ENCODE measurements at places on chromosomes 1 and 21.

GRCh38 chr21:45030682-45031570, 43.5 kb upstream of the ADARB1 start:
- no peak for DNase-seq

DNA sequence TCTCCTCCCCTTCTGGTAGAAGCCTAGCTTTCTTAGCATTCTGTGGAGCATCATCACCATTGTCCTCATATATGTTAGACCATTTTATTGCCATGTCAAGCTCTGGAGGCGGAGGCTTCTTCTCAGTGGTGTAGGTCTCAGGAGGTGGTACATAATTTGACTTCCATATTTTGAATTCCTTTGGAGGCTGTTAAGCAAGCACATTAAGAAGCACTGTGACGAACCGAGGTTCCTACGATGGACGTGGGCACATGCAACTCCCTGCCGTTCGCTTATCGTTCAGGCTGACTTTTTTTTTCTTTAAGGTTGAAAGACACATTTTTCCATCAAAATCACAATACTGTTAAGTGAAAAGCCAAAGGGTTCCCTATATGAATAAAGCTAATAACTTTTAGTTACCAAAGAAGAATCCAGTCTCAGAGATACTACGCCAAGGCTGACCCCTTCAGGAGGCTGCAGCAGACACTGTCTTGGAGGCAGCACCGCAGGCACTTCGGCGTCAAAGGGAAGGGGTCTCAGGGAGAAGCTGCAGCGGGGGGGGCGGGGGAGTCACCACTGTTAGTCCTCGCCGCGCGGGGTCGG, 835 bp downstream of the C1orf52 start:
- no peak for DNase-seq

- no peak for DNase-seq
These were observed 59.6 kb upstream of the CSF3R start for GRCh38 chr1:36542024-36542961.

GRCh38 chr1:235834620-235835019, 32.1 kb downstream of the LYST start:
- DNase-seq, result no peak

DNA sequence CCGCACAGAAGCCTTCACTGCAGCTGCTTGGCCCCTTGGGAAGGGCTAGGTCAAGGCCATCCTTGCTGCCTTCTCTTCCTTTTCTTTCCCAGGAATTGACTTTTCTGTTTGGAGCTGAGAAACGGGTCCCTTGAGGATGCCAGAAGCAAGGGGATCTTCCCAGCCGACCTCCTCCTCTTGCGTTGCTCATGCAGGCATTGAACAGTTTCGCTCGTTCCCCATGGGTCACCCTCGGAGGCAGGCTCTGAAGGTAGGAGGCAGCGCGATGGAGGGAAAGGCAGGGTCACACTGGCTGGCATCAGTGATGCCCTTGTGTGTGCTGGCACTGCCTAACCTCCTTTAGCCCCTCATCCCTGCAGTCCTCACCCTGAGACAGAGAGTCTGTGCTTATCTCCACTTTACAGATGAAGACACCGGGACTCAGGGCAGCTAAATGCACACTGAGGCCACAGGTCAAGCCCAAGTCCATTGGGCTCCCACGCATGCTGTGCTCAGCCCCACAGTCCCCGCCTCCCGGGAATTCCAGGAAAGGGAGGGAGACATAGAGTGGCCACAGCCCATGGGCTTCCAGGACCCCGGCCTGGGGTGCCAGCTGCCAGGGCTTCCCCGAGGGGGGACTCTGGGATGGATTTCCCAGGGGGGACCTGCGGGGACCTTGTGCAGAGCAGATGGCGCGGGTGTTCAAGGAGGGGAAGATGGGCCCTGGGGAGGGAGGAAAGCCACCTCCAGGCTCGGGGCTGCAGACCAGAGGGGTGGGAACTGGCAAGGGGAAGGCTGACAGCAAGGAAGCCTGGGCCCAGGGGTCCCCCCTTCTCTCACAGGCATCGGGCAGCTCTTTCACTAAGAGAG, 90.2 kb downstream of the SPSB1 start:
- no peak for DNase-seq

DNA sequence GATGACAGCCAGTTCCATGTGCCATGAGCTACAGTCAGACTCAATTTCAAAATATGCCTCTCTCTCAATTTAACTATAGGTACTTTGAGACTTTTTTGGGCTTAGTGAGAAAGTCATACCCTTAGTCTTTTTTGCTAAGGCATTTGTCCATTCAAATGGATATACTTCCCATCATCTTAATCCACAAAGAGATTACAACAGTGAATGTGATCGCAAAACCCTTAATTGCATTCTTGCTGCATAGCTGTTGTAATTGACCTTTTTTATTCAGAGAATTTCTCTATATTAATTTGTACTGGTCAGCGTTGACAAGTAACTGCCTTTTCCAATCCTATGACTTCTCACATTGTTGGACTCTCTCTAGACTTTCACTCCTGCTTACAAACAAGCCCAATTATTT, 38.6 kb upstream of the RGS18 start:
- DNase-seq, result no peak

DNA sequence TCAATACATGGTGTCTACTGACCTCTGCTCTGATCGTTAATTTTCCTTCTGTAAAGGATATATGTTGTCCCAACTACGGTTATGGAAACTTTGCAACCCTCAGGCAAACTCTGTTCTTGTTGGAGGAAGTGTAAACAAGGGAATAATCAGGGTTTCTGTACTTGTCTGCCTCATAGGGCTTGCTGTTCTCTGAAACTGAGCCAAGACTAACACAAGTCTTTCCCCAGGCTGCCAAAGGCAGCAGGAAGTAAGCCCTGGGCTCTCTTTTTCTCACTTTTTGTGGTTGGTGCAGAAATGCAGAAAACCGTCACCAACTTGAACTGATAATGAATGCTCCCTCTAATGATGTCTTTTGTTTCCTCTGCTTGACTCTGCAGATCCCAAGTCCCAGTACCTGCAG, 7.6 kb downstream of the CYP4X1 start:
- no peak for DNase-seq

- DNase-seq, result no peak
These were observed 18.6 kb upstream of the MYSM1 start for GRCh38 chr1:58718435-58718834.

DNA sequence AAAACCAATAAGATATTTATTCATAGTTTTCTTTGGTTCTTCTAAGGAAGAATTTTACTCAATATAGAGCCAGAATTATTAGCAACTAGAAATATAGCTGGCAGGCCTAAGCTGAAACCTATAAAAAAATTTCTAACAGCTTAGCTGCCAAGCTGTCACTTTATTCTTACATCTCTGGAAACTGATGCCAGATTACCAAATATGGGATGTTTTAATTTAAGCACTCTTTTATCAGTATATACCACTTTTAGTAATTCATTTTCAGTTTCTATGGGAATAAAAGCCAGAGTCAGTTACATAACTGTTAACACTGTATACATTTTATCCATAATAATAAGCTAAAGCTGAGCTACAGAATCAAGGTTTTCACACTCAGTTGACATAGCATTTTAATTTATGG, 68.7 kb upstream of the MPC2 start:
- no peak for DNase-seq

- no peak for DNase-seq
These were observed 786 bp upstream of the CTSK start for GRCh38 chr1:150808846-150809245.

- DNase-seq, result no peak
These were observed 4.4 kb downstream of the PLEKHO1 start for GRCh38 chr1:150154143-150154542.

DNA sequence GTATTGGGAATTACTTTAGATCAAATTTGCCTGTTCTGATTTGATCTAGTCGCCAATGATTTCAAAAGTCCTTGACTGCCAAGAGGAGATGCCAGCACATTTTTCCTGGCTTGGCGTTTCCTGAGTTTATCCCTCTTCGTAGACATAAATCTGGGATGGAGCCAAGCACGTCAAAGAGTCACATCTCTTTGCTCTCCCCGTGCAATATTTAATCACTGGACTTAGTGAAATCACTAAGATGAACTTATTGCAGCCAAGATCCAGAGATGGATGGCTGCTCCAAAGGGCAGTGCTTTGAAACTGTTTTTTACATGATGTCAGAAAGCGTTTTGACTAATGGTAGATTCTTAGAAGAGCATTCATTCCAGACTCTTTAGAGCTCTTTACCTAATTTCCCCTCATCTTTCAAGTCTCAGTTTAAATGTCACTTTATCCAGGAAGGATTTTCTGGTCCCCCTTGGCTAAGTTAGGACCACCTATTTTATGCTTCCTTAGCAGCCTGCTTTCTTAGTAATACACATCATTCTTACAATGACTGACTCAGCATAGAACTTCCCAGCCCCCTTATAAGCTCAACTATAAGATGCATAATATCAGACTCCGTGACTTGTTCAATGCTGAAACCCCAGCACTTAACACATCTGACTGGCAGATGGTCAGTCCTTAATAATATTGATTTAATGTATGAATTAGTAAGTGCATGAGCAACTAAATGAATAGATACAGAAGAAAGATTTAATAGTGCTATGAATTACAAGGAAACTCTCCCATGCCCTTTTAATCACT, 94.4 kb upstream of the GREM2 start:
- peak; percentile 84 for DNase-seq

DNA sequence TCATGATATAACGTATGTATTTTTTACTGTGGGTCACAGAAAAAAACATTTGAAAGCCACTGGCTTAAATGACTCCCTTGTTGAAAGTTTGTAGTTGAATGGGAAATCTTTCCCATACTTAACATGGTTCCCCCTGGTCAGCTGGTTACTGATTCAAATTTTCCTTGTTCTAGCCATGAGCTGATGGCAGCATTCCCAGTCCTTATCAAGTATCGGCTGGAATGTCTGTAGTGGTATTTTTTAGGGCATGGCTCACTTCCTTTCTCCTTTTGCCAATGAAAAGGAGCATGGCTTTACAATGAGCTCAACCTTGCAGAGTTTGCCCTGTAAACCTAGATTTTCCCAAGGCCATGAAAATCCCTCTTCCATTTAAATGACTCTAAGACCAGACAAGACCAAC, 55.7 kb downstream of the GIPC2 start:
- peak; percentile 92 for DNase-seq

DNA sequence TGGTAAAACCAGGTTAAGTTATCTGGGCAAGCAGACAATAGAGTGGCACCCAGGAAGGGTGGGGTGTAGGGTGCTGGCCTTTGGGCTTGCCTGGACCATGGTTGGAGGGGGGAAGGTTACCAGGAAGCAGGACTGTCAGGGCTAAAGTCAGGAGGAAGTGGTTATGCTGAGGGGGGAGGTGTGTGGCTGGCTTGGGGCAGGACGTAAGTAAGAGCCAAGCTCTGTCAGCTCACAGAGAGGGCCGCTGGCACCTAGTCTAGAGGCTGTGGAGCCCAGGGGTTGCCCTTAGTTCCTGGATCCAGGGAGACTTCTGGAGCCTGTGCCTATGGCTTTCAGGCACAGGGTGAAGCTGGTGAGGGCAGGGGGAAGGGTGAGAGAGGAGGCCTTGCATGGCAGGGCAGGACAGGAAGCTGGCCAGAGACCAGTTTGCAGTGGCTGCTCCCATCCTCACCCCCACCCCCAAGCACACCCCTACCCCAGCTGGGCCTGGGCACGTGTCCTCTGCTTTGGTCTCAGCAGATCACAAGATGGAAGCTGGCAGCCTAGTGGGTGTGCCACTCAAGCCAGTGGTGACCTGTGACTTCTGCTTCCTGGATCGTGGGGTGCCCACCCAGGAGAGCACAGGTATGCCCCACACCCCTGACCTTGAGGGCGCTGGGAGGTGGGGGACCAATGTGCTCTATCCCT, 20.5 kb upstream of the SMYD3 start:
- no peak for DNase-seq

DNA sequence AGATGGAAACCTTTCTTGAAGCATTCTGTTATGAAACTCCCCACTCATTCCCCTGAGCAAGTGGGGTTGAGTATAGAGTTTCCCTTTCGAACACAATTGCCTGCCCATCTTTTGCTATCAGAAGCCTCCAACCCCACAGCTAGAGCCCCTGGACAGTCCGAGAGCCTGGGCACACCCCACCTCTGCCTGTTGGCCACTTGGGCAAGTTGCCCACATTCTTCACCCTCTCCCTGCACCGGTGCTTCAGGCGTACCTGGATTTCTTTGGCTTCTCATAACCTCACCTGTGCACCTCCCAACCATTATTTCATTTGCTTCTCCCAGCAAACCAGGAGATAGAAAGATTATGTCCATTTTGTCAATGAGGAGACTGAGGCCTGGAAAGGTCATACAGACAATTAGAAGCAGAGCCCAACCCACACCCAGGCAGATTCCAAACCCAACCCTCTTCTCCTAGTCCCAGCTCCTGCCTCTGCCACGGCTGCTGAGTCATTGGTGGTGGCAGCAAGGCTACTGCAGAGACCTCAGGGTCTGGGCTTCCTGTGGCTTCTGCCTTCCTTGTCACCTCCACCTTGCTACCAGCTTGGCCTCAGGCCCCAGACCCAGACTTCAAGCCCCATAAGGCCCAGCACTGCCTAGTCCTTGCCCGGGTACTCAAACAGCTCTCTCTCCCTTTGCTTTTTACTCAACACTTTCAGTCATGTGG, 118.7 kb upstream of the ZBTB40 start:
- DNase-seq, result no peak

- DNase-seq, result no peak
These were observed 645.6 kb downstream of the PLA2G4A start for GRCh38 chr1:187474336-187474735.

DNA sequence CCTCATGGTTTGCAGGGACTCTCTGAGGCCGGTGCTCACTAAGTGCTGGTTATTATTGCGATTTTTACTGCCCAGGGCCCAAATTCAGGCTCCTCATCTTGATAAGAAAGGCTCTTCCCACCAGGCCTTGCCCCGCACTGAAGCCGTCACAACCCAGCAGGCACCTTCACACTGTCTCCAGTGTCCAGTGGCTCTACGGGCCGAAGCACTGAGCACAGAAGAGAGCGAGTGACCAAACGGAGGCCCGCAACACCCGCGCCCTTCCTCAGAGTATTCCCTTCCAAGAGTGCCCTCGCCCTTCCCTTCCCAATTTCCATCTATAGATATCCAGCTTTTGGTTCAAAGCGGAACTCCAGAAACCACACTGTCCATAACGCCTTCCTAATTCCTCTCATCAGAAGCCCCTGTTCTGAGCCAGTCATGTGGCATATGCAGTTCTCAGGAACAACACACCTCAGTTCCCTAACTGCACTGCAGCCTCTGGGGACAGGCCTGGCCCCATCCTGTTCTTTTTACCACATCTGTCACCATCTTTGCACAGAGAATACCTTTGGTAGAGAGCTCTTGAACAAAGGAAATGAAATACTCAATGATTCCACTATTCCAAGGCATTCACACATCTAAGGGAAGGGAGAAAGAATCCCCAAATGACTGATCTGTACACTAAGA, 15.1 kb downstream of the FALEC start:
- no peak for DNase-seq

DNA sequence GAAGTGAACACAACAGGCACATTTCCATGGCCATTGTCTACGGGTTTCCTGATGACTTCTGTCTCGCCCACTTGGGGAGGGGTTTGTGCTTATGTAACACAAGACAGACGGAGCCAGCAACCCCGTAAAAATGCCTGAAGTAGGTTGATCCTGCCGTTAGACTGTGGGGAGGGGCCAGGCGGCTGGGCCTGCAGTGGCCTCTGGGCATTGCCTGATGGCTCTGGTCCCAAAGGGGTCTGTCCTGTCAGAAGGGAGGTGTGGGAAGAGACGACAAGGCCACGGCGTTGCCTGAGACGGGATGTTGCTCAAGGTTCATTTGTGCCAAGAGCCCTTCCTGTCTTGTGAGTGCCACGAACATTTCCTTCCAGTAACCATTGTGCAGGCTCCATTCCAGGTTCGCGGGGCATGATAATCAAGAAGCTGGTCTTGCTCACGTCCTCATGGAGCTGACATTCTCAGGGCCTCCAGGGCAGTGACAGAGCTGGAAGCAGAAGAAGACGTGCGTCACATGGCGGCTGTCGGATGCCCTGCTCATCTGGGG, 44.7 kb downstream of the ABCG1 start:
- DNase-seq, result no peak
